ENCODE measurements at places on chromosomes 3 and 15.

DNA sequence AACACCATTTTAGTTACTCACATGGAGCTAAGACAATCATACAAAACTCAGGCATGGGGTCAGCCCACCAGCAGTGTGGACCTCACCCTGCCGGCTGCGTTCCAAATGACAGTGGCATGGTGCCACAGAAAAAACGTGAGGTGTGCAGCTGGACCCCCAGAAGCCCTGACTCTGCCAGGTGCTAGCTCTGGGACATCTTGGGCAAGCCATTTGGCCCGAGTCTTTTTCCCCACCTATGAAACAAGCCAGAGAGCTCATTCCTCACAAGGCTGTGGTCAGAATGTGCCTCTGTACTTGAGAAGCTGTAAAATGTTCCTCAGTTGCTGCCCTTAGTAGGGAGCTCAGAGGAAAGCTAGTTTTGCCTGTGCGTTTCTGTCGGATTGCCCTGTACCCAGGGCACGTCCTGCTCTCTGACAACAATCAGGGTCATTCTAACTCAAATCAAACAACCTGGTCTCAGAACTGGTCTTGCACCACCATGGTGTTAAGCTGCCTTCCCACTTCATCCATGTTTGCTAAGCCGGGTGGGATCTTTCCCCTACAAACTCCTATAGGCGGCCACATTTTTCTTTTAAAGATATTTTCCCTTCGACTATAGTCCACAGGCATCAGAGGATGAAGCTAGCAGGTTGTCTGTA, 44.9 kb downstream of the LIPC start:
- no peak for DNase-seq

GRCh38 chr3:48436477-48436787, 3.5 kb downstream of the CCDC51 start:
- DNase-seq = no peak

DNA sequence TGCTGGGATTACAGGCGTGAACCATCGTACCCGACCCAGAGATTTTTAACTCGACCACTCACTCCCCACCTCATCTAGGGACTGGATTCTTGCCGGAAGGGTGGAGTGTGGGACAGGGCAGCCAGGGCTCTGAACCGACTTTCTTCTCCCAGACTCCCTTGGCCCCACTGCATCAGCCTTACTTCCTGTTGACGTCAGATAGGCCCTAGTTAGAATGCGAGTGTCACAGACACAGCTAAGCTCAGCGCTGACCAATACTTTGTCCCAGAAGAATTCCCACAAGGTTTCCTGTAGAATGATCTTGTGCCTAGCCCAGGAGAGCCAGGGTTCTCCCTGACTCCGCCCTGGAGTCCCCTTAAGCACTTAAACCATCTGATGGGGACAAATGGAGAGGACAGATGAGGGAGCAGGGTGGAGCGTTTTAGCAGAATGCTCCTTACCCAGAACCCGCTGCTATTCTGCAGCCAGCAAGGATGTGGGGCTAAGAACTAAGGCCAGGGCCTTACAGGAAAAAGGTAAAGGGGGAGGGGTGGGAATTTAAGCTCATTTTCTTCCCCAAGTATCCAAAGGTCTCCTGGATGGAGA, 5.8 kb upstream of the TUSC2 start:
- DNase-seq = no peak

- no peak for DNase-seq
Observed at GRCh38 chr3:11807686-11808085, 39.0 kb downstream of the TAMM41 start.

GRCh38 chr3:10280571-10280970, 12.2 kb downstream of the GHRL start:
- no peak for DNase-seq

DNA sequence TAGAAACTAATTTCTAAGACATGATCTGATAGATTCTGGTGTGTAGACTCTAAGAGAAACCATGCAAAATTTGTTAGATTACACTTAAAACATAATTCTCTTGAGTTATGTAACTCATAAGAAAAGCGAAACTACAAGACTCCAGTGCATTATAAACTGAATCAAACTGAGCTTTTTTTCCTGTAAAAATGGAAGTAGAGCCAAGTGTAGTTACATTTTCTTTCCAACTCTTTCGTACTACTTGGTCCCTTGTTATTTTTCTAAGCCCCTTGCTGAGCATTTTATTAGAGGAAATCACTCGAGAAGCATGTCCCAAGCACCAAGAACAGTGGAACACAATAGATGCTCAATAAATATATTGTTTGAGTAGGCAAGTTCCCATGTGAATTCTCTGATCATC, 130.2 kb downstream of the GADL1 start:
- no peak for DNase-seq

GRCh38 chr3:130276203-130276803, 69.2 kb upstream of the COL6A5 start:
- DNase-seq = peak; percentile 41

DNA sequence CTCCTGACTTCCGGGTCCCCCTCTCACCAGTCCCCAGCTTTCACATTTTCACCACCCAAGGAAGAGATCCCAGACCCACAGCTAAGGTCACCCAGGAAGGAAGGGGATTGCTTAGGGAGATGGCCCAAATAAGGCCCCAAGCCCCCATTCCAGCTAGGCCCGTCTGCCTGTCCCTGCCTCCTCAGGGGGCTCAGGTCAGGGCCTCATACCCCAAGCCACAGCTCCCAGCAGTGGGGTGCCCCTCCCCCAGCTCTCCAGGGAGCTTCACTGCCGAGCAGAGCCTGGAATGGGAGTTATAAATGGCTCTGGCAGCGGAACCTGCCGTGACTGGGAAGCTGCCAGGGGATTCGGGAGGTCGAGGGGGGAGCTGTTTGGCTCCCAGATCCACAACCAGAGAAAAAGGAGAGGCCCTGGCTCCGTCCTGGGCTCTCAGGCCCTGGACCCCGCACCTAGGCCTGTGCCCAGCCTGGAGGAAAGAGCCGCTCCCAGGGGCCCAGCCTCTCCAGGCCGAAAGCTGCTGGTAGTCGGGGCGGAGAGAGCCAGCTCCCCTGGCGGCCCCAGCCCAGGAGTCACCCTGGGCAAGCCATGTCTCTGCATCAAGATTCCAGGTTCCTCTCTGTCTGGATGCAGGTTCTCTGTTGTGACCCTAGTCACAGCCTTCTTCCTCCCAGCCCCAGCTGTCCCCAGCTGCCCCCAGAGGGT, 550 bp downstream of the CCDC9B start:
- DNase-seq = no peak

- DNase-seq = no peak
Observed at GRCh38 chr3:171711461-171712170, 98.7 kb downstream of the PLD1 start.

GRCh38 chr3:30044515-30044914, 561.9 kb upstream of the TGFBR2 start:
- DNase-seq = no peak

DNA sequence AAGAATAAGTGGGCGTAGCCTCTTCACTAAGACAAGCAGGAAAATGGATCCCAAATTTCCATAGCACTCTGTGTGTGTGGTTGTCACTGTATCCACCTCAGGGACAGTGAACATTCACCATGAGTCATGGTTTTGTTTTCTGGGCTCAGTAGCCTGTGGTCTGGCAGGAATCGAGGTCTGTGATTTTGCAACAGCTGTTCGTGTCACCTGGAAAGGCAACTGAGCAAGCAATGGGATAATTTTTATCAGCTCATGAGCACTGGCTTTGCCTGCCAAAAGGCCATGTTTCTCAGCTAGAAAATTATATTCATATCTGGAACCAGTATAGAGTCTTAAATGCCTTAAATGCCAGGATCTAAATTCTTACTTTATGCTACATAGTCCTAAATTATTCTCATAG, 60.9 kb downstream of the STRIT1 start:
- peak; percentile 8 for DNase-seq

DNA sequence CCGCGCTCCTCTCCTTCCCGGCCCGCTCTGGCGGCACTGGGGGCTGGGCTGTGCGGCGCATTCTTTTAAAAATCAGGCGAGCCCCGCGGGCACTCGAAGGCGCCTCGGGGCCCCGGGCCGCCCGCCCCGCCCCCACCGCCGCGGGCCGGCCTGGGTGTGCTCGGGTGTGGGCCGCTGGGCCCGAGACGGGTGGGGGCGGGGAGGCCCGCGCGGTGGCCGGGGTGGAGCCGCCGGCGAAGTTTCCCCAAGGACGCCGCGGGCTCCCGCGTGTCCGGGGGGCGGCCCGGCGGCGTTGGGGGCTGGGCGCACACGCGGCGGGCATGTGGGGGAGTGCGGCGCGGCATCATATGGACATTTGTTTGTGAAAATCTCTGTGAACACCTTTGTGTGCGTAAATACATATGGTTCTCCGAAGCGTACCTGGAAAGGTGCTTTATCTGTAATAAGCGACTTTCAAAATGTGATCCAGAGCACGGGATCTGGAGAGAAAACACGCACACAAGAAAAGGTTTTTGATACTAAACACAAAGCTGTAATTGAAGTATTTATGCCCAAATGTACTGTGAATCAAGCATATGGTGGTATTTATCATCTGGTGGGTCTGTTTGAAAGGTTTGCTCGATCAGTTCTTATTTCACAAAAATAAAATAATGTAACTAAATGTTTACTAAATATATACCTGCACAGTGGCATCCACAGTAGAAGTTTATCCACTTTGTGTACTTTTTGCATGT, 612 bp upstream of the TBL1XR1 start:
- DNase-seq = no peak

- DNase-seq = no peak
Observed at GRCh38 chr3:42052132-42052483, 39.0 kb upstream of the TRAK1 start.

GRCh38 chr15:77542491-77543001, 90.2 kb downstream of the LINGO1 start:
- DNase-seq = peak; percentile 30

- DNase-seq = no peak
Observed at GRCh38 chr3:46861605-46862368, 1.5 kb downstream of the MYL3 start.

GRCh38 chr3:49327485-49327884, 12.4 kb downstream of the USP4 start:
- peak; percentile 9 for DNase-seq

DNA sequence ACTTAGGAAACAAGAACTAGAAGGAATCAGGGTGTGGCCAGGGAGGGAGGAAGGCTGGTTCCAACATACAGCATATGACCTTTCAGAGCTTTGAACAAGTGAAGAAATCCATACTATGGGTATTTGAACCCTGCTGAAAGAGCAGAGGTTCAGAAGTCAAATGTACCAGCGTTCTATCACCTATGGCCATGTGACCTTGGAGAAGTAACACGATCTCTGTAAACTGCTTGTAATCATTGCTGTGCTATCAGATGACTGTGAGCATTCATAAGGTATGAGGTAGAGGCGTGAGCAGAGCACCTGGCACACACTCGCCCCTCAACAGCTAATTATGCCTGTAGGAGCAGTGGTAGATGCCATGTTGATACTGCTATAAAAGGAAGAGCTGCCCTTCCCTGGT, 55.2 kb downstream of the KLHL6 start:
- no peak for DNase-seq

GRCh38 chr15:35450492-35450891, 95.5 kb downstream of the DPH6 start:
- no peak for DNase-seq

GRCh38 chr3:170699158-170700053, 113.5 kb upstream of the SLC7A14 start:
- no peak for DNase-seq

DNA sequence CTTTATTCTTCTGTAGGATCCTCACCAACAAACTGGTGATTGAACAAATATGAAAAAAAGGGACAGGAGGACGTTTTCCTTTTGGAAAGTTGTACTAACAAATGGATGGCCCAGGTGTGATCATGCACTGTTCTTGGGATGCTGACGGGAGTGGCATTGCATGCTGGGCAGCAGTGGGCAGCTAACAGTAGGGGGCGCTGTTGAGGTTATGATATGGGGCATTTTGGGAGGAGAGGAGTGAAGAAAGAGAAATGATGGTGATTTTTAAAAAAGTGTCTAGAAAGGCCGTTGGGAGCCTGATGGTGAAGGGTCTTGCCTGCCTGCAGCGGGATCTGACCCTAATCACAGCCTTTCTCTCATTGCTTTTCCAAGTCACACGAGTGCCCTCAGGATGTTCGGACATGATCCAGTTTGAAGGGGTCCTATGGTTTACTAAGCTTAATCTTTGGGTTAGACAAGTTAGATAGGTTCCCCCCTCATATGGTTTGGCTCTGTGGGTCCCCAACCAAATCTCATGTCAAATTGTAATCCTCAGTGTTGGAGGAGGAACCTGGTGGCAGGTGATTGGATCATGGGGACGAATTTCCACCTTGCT, 46.2 kb upstream of the PRTG start:
- DNase-seq = peak; percentile 65

- no peak for DNase-seq
Observed at GRCh38 chr3:39275963-39276593, 3.8 kb downstream of the CX3CR1 start.

DNA sequence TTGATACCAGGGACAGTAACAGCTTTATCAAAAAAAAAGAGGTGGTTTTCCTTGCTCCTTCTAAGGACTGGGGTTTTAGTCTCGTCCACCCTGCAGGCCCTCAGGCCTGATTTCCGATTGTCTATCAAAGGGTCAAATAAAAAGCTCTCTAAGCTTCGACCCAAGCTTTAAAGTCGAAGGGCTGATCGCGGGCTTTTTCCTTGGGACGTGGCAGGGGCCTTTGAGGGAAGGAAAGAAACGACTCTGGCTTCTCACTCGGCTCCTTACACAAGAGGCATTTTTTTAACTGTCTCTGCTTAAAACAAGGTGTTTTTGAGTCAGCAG, 354 bp upstream of the KLHL24 start:
- no peak for DNase-seq

DNA sequence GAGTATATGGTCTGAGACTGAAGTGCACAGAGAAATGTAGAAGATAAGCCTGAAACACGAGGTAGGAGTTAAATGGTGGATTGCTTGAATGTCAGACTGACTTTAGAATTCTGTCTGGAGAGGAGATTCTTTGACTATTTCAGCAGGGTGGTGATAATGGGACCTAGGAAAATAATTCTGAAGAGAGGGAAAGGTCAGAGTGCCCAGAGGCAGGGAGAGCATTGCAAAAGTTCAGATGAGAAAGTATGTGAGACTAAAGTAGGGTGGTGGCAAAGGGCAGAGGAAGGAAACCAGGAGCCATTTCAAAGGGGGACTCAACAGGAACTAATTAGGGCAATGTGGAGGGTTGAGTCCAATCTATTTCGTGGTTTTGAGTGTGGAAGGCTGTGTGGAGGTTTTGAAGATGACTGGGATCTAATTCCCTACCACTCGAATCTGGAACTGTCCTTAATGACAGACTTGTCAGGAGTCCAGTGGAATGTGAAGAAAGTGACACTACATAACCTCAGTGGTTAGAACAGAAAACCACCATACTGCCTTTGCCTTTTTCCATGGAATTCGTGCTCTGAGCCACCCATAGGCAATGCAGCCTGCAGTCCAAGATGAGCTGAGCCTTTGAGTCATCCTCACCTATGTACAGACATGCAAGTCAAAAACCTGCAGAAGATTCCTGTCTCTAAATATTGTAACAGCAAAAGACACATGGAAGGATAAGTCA, 16.1 kb downstream of the CPOX start:
- DNase-seq = no peak

Measured in ELF-1 (cell line).